ENCODE measurements at places on chromosomes 5 and 9.

GRCh38 chr5:149628221-149628620 is 46.9 kb downstream of the ARHGEF37 start:
- DNase-seq: peak; percentile 34

DNA sequence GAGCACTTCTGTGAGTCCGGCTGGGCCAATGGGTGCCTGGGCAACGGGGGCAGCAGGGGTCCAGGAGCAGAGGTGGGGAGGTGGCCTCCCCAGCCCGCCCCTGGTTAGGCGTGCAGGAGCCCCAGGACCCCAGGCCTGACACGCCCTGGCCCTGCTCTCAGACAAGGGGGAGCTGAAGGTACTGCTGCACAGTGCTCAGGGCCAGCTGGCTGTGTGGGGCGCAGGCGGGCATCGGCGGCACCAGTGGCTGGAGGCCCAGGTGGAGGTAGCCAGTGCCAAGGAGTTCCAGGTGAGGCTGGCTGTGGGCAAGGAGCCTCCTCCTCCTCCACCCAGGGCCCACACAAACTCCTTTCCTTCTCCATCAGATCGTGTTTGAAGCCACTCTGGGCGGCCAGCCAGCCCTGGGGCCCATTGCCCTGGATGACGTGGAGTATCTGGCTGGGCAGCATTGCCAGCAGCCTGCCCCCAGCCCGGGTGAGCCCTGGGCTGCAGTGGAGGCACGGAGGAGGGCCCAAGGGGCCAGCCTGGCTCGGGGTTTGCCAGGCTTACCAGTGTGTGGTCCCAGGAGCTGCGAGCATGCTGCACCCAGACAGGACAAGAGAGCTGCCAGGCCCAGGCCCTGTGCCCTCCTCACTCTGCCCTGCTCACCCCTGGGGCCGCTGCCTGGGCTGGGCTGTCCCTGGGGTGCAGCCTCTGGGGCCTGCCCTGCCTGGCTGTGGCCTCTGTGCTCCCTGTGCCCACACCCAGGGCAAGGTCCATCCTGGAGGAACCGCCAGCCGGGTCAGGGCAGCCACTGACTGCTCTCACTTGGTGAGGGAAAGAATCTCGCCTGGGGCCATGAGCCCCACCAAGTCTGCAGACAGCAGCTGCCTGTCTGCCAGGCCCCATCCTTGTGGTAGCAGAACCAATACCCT is 7.0 kb downstream of the MAMDC4 start:
- DNase-seq: no peak

DNA sequence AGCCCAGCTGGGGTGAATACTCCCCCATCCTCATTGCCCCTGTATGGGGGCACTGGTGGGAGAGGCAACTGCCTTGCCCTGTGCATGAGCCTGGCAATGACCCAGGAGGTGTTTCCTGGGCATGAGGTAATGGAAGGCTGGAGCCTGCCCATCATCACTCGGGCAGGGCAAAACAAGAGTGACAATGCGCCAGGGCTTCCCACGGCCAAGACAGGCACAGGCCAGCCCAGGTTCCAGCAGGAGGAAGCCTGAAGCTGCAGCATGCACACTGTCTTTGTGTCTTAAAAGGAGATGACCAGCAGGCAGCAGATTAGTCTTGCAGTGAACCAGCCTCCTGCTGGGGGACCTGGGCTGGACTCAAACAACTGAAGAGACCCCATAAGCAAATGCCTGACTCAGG is 92.2 kb upstream of the SMIM23 start:
- no peak for DNase-seq

DNA sequence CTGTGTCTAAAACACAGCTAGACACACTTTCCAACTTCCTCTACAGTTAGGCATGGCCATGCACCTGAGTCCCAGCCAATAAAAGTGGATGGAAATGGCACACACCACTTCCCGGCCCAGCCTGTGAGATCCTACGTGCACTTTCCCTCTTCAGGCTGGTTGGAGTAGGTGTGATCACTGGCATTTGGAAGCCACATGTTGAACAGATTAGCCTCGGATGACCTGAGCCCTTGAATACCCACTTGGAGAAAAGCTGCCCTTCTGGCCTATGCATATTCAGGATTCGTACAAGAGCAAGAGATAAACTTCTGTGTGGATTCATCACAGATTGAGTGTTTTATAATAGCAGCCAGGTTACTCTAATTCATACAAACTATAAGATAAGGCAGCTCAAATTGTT is 359.0 kb upstream of the SLC30A5 start:
- DNase-seq: no peak

DNA sequence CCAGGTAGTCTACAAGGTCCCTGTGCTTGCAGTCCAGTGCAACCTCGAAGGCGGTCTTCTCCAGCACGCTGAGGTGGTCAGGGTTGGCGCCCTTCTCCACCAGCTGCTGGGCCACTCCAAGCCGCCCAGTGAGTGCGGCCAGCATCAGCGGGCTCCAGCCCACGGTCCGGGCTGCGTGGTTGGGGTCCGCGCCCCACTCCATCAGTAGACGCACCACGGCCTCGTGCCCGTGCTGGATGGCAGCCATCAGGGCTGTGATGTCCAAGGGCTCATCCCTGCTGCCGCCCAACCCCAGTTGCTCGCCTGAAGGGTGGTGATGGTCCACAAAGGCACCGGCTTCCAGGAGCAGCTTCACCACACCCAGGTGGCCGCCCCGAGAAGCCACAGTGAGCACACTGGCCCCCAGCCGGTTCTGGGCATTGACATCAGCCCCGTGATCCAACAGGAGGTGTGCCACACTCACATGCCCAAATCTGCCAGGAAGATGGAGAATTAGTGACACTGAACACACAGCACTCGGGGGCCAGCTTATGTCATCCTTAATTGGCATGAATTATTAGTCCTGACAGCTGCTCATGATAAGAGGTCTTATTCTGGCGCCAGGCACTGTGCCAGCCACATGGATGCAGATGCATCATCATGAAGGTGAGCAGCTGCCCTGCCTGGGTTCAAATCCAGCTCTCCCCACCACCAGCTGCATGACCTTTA is 6.1 kb downstream of the ANKS6 start:
- no peak for DNase-seq

- no peak for DNase-seq
Measured at GRCh38 chr9:131578021-131578420, 32.7 kb downstream of the PRRT1B start.

DNA sequence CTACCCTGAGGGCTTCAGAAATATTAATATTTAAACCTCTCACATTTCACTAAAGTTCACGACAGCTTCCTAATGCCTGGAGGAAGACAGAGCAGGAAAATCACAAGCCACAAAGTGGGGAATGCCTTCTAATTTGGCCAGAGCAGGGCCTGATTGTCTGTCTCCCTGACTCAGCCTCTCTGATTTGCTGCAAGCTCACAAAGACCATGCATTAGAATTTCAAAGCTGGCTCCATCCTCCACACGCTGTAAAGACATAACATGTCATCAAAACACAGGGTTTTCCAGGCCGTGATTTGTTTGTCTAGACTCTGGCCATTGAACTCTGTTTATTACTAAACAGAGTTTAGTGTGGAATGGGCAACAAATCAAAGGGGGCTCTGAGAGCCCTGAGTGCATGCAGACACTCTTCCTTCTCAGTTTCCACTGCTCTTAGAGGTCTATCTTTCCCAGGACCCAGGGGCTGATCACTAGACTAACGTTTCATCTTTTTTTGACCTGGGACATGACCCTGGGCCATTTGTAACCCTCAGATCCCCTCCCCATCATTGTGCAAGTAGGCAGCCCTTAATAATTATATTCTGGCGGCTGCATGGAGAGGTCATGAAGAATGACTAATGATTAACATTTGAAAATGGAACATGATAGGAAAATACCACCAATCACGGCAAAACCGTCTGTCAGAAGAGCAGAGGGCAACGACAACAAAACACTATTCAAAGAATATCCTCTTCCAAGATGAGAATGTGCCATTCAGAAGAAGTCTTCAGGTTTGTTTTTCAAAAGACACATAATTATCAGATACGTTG is 140.2 kb downstream of the ENC1 start:
- DNase-seq: no peak

GRCh38 chr5:141715346-141715905 is 33.4 kb upstream of the ARAP3 start:
- no peak for DNase-seq

- DNase-seq: no peak
Measured at GRCh38 chr5:74408150-74409043, 232.1 kb downstream of the ENC1 start.

DNA sequence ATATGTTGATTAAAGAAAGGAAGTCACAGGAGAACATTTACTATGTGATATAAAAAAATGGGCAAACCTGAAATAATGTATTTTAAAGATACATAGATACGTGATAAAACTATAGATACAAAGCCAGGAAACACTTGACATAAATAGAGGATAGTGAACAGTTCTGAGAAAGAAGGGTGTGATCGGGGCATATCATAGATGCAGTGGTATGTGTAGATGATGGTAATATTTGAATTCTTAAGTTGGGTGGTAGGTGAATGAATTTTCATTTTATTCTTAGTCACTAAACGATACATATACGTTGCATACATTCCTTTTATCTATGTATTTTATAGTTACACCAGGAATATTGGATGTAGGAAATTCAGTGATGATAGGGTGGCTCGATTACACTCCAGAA is 138.7 kb upstream of the ARRDC3 start:
- DNase-seq: no peak

- no peak for DNase-seq
Measured at GRCh38 chr5:87243161-87243844, 24.4 kb upstream of the RASA1 start.

GRCh38 chr9:69173891-69174615 is at the start of gene TJP2:
TSS of gene TJP2 (plus strand) at chr9:69174277. CDS start at chr9:69174373, 96 bp downstream.
- DNase-seq: peak; percentile 51

GRCh38 chr5:98927242-98927988 is 1.4 kb downstream of the CHD1 start:
- peak; percentile 47 for DNase-seq

- DNase-seq: no peak
Measured at GRCh38 chr5:147659166-147659929, 123.2 kb downstream of the JAKMIP2 start.

DNA sequence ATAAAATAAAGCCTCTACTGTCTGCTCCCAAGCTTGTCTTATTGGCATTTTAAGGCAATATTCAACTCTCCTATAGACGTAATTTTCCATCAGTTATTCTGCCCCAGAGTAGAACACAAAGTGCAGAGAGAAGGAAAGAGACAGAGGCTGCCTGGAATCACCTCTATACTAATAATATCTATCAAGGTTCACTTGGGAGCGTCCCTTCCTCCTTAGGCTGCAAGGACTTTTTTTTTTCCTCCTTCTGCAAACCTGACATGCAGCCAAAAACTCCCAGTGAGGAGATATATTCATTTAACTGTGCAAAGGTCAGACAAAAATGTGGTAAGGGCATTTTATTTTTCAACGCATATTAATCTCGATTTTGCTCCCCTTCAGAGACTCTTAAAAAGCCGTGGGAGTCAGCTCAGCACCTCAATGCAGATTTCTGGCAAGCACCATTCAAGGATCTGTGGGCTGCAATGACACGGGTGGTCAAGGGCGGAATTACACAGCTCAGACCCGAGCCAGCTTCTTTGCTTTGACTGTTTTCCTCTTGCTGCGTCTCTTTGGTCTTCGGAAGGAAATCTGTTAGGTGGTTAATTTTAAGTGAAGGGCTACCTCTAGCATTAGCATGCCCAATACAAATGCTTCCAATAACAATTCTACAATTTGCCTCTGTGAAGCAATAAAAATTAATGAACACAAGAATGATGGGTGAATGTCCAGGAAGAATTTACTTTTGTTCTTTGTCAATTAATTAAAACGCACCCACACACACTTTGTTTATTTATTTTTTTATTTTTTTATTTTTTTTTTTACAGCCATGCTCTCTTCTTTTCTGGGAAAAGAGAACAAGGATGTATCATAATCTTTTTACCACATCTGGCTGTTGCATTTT is 587.7 kb upstream of the GRAMD2B start:
- DNase-seq: peak; percentile 7

DNA sequence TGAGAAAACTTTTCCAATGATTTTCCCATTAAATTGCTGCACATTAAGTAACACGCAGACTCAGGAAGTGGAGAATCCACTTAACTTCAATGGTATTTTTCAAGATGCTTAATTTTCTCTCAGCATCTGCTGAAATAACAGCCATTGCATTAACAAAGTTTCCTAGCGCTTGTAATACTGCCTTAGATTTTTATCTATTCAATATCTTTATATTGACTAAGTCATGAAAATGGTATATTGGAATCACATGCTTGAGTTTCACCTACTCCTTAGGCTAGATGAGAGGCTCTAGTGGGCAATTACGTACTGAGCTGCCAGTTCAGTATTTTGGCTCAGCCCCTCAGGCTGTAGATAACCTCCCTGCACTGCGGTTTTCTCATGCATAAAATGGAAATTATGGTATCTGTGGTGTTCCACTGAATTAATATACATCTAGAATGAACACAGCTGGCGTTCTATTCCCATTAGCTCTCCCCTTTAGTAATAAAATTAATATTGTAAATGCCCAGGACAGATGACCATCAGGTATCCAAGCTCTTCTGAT is 112.9 kb downstream of the MTX3 start:
- no peak for DNase-seq

- DNase-seq: no peak
Measured at GRCh38 chr5:132376694-132377641, 7.5 kb downstream of the SLC22A5 start.

DNA sequence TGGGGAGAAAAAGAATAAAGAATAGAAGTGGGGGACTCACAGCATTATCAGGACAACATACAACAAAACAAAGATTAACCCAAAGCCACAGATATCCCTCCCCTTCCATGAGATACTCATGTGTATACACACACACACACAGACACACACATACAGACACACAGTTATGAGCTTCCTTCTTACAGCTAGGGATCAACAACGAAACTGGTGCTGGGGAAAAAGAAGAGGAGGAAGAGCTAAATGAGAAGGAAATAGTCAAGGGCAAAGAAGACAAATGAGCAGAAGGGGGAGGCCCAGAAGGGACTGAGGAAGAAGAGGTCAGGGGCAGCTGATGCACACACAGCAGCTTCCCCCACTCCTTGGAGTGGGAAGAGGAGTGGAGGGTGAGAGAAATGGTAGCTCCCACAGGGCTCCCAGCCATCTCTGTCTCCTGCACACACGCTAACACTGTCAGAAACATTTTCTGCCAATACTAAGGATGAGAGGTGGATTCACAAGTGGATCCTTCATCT is 66.2 kb downstream of the SIL1 start:
- DNase-seq: no peak

- DNase-seq: no peak
Measured at GRCh38 chr5:67178085-67178484, 18.5 kb downstream of the CD180 start.

- DNase-seq: no peak
Measured at GRCh38 chr9:88355166-88355565, 33.1 kb upstream of the SPIN1 start.

DNA sequence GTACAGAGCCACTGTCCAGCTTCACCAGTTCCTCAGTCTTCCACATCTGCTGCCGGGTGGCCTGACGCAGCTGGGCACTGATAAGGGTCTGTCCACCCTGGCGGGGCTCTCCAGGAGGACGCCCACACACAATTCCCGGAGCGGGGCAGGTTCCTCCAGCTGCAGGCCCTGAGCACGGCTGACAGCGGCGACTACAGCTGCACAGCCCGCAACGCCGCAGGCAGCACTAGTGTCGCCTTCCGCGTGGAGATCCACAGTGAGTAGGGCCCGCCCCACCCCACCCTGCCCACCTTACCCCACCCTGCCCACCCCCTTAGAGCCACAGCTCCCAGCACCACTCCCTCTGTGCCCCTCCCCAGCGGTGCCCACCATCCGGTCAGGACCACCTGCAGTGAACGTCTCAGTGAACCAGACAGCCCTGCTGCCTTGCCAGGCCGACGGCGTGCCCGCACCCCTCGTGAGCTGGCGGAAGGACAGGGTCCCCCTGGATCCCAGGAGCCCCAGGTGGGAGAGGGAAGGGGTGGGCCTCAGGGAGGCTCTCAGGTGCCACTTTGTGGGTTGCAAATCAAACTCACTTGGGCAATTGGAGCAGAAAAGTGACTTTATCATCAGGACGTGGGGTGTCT is 48.8 kb upstream of the ASS1 start:
- DNase-seq: no peak
